NCI-H1092 treated with DMSO at 0.1 percent for 48 hours (cell line): ENCODE measurements at places on chromosomes 12 and 14.

GRCh38 chr12:51896236-51896635 lies 8.3 kb downstream of the ANKRD33 start:
- no peak for DNase-seq

- no peak for DNase-seq
These were observed 76.0 kb downstream of the VCPKMT start for GRCh38 chr14:50040401-50040775.

DNA sequence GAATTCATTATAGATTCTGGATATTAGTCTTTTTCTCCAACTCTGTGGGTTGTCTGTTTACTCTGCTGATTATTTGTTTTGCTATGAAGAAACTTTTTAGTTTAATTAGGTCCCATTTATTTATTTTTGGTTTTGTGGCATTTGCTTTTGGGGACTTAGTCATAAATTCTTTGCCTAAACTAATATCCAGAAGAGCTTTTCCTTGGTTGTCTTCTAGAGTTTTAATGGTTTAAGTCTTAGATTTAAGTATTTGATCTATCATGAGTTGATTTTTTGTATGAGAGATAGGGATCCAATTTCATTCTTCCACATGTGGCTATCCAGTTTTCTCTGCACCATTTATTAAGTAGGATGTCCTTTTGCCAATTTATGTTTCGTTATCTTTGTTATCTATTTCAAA lies 683.4 kb upstream of the FBXO33 start:
- DNase-seq, result no peak

DNA sequence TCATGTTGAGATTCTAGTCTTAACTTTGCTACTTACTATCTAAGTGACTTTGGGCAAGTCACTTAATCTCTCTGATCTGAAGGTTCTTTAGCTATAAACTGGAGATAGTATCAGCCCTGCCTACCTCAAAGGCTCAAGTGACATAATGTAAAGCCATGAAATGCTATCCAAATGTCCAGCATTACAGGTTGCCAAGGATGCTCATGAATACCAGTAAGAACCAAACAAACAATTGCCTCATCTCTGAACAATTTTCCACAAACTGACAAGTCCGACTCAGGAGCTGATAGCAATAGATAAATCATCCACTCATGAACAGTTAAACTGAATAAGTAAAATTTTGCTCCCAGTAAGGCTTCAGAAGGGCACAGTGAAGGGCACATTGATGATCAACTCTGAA lies 51.5 kb downstream of the LMNTD1 start:
- DNase-seq, result no peak

GRCh38 chr12:23561364-23562345 lies 387.8 kb downstream of the SOX5 start:
- no peak for DNase-seq

DNA sequence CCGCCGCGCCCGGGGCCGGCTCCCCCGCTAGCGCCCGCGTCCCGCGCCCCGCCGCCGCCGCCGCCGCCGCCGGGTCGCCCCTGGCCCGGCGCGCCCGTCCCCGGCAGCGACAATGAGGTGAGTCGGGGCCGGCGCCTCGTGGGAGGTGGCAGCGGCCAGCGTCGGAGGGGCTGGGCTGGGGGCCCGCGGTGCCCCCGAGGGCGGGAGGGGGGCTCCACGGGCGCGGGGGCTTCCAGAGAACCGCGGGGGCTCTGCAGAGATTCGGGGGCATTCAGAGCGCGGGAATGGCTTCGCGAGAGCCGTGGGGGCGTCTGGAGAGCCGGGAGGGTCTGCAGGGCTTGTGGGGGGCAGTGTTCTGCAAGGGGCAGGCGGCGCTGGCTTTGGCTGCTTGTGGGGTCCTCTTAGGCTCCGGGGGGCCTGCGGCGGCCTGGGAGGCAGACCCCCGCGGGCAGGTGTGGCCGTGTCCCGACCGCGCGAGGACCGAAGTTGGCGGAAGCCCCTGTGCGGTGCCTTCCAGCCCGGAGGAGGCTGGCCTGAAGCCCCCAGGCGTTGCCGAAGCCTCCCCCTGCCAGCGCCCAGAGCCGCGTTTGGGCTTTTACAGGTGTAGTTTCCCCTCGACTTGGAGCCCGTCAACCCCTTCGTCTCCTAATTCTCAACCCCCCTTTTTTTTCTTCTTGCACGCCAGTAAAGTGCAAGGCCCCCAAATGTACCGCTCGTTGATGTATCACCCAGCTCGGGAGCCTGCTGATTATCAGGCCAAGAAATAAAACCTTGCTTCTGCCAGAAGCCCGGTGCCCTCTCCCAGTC lies 93.1 kb upstream of the EVL start:
- peak; percentile 44 for DNase-seq

GRCh38 chr12:72081777-72082176 lies 143.1 kb downstream of the TPH2 start:
- DNase-seq, result peak; percentile 26
